ENCODE measurements at places on chromosomes 5 and 9. TPM values are rescaled to one million over a fixed set of nuclear protein-coding genes. Genes with fewer than 3 reads are reported as not detected.

The SLC46A2 gene
- total RNA-seq: 1.4 TPM

The PRSS3 gene
- 3.3 TPM for total RNA-seq

The MYMK gene
- not detected for total RNA-seq

The UTP15 gene
- total RNA-seq: 36.7 TPM

The LMX1B gene
- total RNA-seq: 7.6 TPM

The CHMP5 gene
- total RNA-seq: 53.2 TPM

The LAMC3 gene
- total RNA-seq: 86.3 TPM

The FOXB2 gene
- not detected for total RNA-seq

The FSD1L gene
- total RNA-seq: 9.4 TPM

The PCDHA12 gene
- total RNA-seq: 4.3 TPM

The CNTNAP3 gene
- 12.8 TPM for total RNA-seq

The PGM5 gene
- 9.3 TPM for total RNA-seq

The PCDHA13 gene
- total RNA-seq: 4.7 TPM

The ZFP37 gene
- 3.5 TPM for total RNA-seq

The NRG2 gene
- 13.0 TPM for total RNA-seq

The IL12B gene
- not detected for total RNA-seq

The HMCN2 gene
- 10.2 TPM for total RNA-seq

The IRX1 gene
- 0.47 TPM for total RNA-seq

The PIP5KL1 gene
- total RNA-seq: 8.4 TPM

The GNA14 gene
- 4.3 TPM for total RNA-seq

The ARL14EPL gene
- not detected for total RNA-seq

The CCDC187 gene
- 13.8 TPM for total RNA-seq

The HSPA4 gene
- total RNA-seq: 107 TPM

Data from testis (tissue), 5 donors.